ENCODE measurements at places on chromosomes 12 and 14.

- DNase-seq: no peak
Observed at GRCh38 chr14:83533734-83534133, 1996.2 kb upstream of the FLRT2 start.

- no peak for DNase-seq
Observed at GRCh38 chr12:31306866-31307265, 19.1 kb downstream of the SINHCAF start.

DNA sequence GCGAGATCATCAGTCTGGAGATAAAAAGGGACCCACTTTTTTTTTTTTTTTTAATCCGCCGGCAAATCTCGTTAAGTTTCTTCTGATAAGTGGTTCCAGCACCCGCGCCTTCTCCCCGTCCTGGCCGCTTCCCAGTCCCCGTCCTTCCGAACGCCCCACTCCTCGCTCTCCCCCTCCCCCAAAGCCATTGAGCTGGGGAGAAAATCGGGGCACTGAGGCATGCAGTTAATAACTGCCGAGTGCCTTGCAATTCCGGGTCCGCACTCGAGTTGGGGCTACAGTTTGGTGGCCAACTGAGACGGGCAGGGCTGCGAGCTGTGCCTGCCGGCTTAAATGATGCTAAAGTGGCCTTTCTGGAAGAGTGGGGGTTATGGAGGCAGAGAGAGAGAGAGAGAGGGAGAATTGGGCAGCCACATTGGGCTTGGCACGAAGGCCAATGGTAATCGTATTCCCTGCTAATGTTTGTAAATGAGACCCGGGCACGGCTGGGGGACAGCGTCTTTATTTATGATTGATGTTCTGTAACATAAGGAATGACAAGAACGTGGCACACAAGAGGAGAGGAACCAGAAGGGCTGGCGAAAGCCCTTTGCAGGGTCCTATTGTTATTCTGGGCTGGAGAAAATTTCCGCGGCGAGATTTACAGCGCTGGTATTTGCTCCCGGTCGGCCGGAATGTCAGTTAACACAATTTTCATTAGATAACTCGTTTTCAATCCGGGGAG, 115.4 kb upstream of the MYL2 start:
- DNase-seq: no peak

GRCh38 chr14:103712633-103713247, 2.5 kb downstream of the XRCC3 start:
- no peak for DNase-seq

GRCh38 chr12:128548949-128549348, 274.8 kb downstream of the SLC15A4 start:
- no peak for DNase-seq

GRCh38 chr12:126773012-126773411, 1494.0 kb upstream of the TMEM132C start:
- no peak for DNase-seq

GRCh38 chr12:92442782-92443181, 260.0 kb upstream of the PLEKHG7 start:
- no peak for DNase-seq

DNA sequence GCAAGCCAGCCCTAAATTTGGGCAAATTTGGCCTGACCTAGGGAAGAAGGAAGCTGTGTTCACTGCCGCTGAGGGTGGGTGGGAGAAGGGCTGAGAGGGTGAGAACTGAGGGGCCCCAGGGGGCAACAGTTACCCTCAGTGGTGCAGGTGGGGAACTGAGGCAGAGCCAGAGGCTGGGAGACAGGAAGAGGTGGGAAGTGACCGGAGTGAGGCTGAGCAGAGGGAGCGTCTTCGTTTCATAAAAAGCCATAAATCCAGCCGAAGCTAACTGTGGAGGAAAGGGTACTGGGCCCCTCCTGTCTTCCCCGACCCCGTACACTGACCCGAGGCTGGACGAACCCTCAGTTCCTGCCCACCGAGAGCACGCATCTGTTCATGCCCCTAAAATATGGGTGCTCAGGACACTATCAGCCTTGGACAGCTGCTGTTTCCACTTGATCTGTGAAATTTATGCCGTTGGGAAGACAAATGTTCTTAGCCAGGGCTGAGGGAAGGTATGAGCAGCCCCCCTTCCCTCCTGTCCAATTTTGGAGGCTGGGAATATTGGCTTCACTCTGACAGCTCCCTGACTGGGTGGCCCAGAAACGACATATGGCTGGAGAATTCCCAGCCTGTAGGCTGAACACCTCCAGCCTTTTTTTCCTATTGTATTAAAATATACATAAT, 116.5 kb downstream of the KIF26A start:
- no peak for DNase-seq

- no peak for DNase-seq
Observed at GRCh38 chr14:104081951-104082464, 3.5 kb upstream of the ASPG start.

GRCh38 chr14:105199093-105199492, 18.0 kb upstream of the NUDT14 start:
- no peak for DNase-seq

DNA sequence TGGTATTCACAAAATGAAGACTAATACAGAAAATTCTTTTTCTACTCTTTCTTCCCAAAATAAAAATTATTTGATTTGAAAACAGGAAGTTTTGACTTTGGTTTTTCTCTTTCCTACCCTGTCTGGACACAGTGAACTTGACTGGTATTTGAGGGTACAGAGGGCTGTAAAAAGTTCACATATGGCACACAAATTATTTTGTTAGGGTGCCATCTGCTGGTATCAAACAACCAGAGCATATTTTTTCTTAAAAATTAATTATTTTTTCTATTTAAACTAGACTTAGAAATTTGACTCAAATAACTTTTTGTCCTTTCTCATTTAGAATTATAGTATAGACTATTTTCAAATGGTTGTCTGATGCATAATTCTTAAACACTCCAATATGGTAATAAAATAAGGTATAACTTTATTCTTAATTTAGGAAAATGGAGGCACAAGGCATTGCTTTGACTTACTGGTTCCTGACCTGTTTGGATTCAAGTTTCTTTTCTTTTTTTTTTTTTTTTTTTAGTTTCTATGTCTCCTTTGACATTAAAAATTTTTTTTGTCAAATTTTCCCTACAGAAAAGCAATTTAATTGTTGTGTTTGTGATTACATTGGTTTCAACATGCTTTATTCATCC, 390.6 kb downstream of the PRKD1 start:
- no peak for DNase-seq

DNA sequence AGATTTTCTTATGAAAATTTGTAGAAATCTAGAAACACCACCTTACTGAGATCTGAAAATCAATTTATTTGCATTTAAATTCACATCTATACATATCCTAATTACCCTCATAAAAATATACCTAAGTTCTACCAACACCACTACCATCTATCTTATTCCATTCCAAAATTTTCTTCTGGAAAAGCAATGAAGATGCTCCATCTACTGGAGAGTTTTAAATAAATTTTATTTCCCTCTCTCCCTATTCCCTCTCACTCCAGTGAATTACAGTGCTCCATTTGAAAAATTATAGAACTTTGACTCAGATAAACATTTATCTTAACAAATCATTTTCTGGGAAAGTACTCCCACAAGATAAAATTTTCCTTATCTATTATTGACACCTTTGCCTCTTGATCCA, 2.3 kb upstream of the C14orf39 start:
- DNase-seq: no peak

GRCh38 chr14:34222867-34223266, 239.2 kb downstream of the SPTSSA start:
- DNase-seq: no peak

GRCh38 chr14:76881348-76881747, 55.1 kb downstream of the LRRC74A start:
- no peak for DNase-seq
